ENCODE measurements at places on chromosomes 7 and 10.

GRCh38 chr7:106756884-106757283 lies 95.9 kb upstream of the CCDC71L start:
- DNase-seq, result no peak

DNA sequence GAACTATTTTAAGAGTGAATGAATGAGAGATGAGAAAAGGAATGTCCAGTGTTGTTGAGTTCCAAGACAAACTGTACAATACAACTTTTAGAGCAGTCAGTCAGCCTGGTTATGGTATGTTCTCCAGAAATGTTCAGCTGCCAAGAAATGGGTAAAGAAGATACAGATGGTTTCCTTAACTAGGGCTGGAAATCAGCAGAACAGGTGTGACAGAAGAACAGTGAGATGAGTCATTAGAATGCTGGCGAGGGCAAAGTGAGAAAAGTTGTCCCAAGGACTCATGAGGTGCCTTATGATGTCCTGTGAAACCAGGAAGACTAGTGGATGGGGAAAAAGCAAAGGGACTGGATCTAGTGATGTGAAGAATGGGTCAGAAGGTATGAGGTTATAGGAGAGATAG lies 20.8 kb upstream of the SEPTIN7 start:
- no peak for DNase-seq

GRCh38 chr7:2043316-2044039 lies 189.3 kb downstream of the MAD1L1 start:
- no peak for DNase-seq

- no peak for DNase-seq
These were observed 24.2 kb downstream of the WIPI2 start for GRCh38 chr7:5214236-5214635.

- no peak for DNase-seq
These were observed 682.7 kb upstream of the IGFBP3 start for GRCh38 chr7:46603780-46604179.

GRCh38 chr10:109774121-109774440 lies 149.2 kb downstream of the XPNPEP1 start:
- no peak for DNase-seq

GRCh38 chr10:99329554-99330346 lies 594 bp downstream of the CNNM1 start:
- no peak for DNase-seq

GRCh38 chr7:107045980-107046379 lies 1.5 kb downstream of the PRKAR2B start:
- no peak for DNase-seq

GRCh38 chr10:45456822-45457221 lies 82.8 kb downstream of the ALOX5 start:
- DNase-seq, result no peak

DNA sequence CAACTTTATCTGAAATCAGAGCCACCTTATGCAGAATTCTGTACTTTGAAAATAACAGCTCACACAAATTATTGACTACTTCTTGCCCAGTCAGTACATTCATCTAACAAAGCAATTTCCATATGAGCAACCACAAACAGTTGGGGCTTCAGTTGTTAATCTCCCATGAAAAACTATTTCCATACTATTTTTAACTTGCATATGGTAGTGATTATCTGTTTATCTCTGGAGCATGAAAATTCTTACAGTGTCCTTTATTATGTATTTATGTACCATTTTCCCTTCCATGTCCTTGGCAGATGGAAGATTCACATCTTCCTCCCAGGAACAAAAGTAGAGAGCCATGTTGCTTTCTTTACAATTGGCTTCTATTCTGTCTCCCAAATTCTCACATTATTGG lies 285.7 kb downstream of the CRPPA start:
- no peak for DNase-seq

DNA sequence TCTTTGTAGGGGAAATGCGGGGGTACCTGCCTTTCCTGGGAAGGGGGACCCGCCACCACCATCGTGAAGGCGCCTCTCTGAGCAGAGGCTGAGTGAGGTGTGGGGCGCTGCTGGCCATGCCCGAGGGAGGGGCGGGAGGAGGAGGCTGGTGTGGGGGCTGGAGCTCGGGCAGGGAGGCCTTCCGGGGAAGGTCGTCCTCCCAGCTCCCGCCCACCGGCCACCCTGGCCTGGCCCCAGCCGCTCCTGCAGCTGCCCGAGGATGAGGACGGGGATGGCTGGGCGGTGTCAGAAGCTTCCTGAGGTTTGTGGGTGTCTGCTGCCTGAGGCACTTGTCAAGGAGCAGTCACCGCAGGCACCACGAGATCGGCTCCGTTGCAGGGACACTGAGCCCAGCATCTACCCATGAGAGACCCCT lies 11.4 kb downstream of the PWWP2B start:
- DNase-seq, result no peak

GRCh38 chr7:94908323-94909178 lies 1.2 kb downstream of the PPP1R9A start:
- DNase-seq, result no peak

DNA sequence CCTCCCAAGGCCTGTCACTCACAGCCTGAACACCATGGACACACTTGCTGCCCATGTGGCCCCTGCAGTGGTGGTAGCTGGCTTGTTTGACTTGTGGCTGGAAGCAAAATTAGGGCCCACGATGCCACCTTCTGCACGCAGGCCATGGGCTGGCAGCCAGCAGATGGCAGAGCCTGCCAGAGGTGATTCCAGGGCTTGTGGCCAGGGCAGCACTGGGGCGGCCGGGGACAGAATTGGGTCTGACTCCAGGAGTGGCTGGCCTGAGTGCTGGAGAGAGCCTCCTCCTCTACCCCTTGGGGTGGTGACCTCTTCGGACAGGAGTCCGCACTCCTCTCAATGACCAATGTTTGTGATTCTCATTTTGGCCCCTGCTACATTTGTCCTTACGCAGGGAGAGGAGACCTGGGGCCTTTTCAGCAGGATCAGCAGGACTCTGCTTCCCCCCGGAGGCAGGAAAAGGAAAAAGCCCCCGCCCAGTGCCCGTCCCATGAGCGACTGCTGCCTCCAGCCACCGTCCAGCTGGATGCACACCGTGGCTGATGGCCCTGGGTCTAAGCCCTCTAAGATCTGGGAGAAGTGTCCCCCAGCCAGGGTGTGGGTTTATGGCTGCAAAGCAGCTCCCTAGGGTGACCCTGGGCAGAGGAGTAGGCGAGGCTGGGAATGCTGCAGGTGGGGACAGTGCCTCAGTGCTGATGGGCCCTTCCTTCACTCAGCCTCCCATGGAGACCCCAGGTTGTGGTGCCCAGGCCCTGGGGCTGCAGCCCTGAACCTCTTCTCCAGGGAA lies 26.5 kb downstream of the DNAJB12 start:
- peak; percentile 29 for DNase-seq

- DNase-seq, result no peak
These were observed 211.3 kb downstream of the SKIDA1 start for GRCh38 chr10:21314111-21314626.

DNA sequence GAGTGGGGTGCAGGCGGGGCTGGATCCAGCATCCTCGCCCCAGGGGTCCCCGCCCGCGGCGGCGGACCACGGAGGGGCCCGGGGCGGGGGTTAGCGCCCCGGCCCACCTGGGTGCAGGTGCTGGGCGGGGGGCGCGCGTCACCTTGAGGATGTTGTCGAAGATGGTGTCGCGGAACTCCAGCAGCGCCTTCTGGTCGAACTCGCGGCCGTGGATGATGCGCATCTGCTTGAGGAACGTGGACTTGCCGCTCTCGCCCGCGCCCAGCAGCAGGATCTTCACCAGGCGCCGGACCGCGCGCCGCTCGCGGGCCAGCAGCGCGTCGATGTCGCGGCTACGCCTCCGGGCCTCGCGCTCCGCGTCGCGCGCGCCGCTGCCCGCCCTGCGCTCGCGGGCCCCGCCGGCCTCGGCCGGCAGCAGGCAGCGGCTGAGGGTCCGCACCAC lies 376 bp downstream of the GNA12 start:
- DNase-seq, result peak; percentile 25

GRCh38 chr7:28469562-28469961 lies 57.2 kb downstream of the CREB5 start:
- no peak for DNase-seq

DNA sequence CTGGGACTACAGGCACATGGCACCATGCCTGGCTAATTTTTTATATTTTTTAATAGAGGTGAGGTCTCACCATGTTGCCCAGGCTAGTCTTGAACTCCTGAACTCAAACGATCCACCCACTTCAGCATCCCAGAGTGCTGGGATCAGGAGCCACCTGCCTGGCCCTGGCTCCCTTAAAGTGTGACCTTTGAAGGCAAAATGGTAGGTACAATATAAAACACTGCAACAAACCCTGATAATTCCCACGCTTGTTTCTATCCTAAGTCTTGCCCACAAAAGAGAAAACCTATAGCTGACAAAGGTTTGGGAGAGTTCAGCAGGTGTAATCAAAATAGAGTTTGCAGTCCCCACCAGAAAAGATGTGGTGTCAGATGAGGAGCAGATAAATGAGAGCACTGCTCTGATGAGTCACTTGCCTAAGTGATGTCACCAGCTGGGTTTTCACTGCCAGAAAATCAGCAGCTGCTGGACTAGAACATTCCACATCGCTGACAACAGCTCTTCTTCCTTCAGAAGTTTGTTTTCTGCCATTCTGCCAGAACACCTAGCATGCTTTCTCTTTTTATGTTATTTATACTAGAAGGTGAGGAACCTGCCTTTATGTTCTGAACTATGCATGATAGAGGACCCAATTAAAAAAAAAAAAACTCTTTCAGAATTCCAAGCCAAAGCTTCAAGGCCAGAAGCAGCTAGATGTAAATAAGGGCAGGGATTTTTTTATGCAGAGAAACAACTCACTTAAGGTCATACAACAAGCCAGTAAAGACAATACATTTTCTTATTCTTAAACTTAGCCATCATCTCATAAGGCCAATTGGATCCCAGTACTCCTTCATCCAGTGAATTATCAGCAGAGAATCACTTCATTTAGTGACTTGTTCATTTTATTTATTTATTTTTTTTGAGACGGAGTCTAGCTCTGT lies 18.0 kb downstream of the PURB start:
- peak; percentile 48 for DNase-seq

DNA sequence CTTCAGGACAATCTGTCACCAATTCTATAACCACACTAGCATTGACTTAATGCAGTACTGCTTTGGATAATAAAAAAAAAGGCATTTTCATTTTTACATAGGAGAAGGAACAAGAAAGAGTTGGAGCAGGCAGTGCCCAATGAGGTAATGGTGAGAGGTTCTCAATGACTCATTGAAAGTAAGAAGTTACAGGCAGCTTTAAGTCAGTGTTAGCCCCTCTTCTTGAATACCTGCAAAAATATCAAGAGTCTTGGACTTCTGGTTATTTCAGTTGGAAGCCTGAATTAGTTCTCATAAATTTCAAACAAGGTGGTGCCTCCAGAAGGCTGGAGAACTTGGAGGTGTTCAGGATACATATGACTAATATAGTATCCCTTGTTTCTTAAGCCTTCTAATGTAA lies 422.5 kb downstream of the HTR7 start:
- DNase-seq, result no peak

- DNase-seq, result no peak
These were observed 103.3 kb downstream of the GALNT17 start for GRCh38 chr7:71235253-71235652.

DNA sequence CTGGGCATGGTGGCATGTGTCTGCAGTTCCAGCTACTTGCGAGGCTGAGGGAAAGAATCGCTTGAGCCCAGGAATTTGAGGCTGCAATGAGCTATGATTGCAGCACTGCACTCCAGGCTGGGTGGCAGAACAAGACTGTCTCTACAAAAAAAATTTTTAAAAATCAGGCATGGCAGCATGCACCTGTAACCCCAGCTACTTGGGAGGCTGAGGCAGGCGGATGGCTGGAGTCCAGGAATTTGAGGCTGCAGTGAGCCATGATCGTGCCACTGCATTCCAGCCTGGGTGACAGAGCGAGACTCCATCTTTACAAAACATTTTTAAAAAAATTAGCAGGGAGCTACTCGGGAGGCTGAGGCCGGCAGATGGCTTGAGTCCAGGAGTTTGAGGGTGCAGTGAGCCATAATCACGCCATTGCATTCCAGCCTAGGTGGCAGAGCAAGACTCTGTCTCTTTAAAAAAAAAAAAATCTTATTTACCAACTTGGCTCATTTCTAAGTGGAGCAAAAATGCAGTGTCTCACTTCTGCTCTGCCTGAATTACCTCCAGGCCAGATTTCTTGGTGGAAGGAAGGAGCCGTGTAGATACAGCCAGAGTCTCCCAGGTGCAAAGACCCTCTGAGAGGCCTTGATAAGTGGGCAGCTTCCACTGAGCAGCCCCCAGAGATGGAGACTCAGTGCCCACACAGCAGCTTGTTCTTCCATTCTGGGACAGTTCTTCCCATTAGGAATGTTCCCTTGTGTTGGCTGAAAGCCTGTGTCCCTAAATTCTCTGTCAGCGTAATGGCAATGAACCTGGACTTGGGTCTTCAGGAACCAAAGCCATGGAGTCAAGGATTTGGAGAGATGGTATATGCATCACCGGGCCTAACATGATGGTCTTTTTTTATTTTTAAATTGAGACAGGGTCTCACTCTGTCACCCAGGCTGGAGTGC lies 30.0 kb downstream of the GTF2IRD1 start:
- DNase-seq, result no peak

- no peak for DNase-seq
These were observed 33.4 kb upstream of the NPVF start for GRCh38 chr7:25261545-25262140.

GRCh38 chr10:97713339-97713825 lies at the start of gene MARVELD1:
Gene MARVELD1 (plus strand): TSS chr10:97713730. CDS start chr10:97713877, 147 bp downstream.
- DNase-seq, result no peak

All from T-helper 2 cell treated with Interferon-gamma antibody and Interleukin-4, amounts not matched to agents 5 μg/mL and 100 μg/mL, for 36 hours (primary cell).